ENCODE measurements at places on chromosomes 4 and X.

- DNase-seq = peak; percentile 10
Observed at GRCh38 chr4:153522802-153523094, 56.6 kb downstream of the TMEM131L start.

- no peak for DNase-seq
Observed at GRCh38 chrX:133660281-133660680, 245.0 kb upstream of the GPC4 start.

DNA sequence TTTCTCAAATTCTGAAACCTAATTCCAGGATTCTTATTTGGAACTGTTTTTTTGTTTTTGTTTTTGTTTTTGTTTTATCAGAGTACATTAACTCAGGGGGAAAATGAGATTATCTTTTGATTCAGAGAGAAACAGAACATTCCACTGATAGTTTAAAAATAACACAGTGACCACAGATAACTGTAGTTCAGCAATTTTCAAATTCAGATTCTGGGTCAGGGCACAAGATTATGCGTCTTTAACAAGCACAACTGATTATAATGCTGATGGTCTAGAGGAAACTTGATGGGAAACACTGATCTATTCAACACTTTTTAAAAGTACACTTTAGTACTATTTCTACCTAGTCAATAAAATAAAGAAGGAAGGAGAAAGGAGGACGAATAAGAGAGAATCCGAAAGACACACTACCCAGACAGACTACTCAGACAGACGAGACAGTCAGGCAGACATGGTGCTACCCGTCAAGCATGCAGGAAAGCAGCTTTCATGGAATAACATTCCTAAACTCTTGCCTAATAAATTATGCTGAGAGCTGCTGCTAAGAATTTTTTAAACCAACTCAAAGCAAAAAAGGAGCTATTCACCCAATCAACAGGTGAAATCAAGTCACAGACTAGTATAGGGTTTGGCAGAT, 59.0 kb downstream of the APBB2 start:
- peak; percentile 85 for DNase-seq

DNA sequence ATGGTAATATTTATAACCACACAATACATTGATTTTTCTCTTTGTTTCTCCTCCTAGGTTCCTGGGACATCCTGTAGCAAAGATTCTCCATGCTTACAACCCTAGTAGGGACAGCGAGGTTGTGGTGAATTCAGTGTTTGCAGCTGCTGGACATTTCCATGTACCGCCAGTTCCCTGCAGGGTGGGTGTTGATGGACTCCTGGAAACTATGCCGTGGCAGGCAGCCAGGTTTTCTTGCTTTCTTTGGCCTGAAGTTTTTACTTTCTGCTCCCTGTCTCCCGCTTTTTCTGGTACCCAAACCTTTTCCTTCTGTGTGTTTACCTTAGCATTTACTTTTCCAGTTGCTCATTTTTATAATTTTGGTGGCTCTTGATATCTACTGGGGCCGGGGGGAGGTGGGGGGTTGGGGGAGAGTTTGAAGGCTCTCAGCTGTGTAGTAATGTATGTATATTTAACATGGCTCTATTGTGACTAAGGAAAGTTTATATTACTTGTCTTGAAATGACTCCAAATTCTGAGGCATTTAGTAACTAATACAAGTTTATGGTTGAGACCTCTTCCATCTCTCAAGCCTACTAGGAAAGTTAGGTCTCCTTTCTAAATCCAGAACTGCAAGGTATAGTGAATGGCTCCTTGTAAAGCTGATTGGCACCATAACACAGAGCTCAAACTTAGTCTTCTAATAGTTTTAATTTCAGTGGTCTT, 89.7 kb downstream of the TMEM131L start:
- DNase-seq = no peak

GRCh38 chr4:28176942-28177341, 1316.3 kb downstream of the STIM2 start:
- no peak for DNase-seq

DNA sequence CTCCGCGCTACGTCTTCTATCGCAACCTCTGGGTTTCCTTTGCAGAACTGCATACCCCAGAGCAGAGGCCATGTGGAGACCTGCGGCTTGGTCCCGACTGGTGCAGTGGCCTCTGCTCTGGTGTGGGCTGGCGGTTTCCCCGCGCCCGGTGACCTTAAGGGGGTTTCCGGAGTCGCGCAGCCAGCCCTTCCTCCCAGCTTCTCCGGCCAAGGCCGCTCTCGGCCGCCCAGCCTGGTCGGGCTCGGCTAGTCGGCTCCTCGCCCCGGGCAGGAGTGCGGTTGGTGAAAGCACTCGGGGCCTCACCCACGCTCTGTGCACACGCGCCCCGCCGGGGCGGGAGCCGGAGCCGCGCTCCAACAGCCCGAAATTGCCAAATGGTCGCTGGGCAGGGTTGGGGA, 84.9 kb downstream of the BCOR start:
- no peak for DNase-seq

GRCh38 chrX:49186125-49187027, at the start of gene PRICKLE3:
PRICKLE3 (minus strand) TSS chrX:49186373; CDS start chrX:49186297, 76 bp downstream.
- DNase-seq = peak; percentile 84

DNA sequence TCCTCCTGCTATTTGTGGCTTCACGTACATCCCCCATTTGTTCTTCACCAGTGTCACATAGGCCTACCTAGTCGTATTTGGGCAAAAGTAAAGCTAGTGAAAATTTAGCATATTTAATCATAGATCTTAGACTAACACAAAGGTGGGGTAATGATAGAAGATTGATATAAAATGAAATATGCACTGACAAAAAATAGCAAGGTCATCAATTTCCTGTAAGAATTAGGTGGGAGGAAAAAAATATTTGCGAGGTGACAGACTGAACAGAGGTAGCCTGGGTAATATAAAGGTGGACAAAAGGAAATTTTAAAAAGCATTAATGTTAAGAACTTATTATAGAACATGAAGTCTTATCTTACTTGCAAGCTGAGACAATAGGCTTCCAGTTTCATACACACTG, 239.9 kb downstream of the PCDH10 start:
- DNase-seq = no peak

DNA sequence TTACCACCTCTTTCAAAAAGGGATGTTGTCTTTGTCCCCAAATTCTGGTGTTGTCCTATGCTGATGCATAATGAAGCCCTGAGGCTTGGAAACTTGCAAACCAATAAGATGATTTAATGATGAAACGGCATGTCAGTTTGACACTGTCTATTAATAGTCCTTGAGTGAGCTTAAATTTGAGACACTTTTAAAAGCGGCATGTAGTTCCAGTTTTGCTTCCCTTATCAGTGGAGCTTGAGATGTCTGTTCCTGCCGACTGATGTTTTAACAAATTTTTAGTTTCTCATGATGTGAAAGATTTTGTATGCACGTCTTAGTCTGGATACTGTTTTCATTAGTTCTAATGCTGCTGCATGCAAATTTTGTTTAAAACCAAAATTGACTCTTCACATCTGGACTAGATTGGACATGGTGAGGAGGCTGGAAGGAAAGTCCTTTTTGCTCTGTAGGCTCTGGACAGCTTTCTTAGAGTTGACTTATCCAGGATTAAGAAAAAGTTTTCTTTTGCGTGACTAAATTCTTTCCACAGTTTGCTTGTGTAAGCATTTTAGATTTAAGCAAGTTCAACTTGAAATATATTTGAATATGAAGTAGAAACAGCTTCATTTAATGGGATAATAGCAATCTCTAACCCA, 11.7 kb downstream of the C1GALT1C1 start:
- DNase-seq = no peak

DNA sequence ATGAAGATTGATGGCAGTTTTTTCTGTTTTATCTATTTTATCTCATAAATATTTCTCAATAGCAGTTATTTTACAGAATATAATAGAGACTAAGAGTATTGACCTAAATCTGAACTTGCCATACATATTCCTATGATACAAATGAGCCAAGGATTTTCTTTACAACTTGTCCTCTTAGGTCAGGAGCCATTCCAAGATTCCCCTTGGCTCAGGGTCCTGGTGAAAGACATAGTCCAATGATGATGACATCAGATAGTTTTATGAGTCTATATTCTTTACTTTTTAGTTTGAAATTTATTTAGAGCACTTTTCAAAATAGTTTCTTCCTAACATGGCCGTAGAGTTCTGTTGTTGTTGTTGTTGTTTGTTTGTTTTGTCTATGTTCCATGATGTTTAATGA, 869.1 kb upstream of the GRID2 start:
- DNase-seq = no peak

DNA sequence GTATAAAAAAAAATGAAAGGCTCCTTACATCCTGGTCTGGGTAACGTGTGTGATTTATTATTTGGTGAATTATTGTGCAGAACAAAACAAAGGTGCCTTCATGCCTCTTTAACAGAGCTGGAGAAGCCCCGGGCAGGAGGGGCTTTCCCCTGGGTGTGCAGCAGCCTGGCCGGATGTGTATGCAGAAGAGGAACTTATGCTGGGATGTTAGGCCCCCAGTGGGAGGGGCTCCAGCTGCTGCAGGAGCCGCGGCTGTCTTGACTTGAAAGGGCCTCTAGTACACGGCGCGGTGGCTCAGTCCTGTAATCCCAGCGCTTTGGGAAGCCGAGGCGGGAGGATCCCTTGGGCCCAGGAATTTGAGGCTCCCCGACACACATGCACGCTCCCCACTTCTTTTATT, 16.0 kb downstream of the CCNQ start:
- DNase-seq = peak; percentile 21

DNA sequence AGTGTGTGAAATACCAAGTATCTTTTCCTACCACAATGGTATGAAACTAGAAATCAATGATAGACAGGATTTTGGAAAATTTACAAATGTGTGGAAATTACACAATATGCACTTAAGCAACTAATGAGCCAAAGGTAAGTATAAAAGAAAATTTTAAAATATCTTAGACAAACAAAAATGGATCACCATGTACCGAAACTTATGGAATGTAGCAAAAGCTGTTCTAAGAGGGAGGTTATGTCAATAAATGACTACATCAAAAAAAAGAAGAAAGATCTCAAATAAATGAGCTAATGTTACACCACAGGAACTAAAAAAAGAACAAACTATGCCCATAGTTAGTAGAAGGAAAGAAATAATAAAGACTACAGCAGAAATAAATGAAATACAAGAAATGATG, 1084.1 kb downstream of the TECRL start:
- no peak for DNase-seq

Data from trophoblast cell (in vitro differentiated cells and primary cell).